ENCODE measurements at places on chromosomes 2 and 18.

GRCh38 chr2:138534791-138535190, 33.2 kb downstream of the SPOPL start:
- no peak for DNase-seq

- DNase-seq = no peak
Observed at GRCh38 chr2:77813599-77813998, 291.4 kb upstream of the LRRTM4 start.

DNA sequence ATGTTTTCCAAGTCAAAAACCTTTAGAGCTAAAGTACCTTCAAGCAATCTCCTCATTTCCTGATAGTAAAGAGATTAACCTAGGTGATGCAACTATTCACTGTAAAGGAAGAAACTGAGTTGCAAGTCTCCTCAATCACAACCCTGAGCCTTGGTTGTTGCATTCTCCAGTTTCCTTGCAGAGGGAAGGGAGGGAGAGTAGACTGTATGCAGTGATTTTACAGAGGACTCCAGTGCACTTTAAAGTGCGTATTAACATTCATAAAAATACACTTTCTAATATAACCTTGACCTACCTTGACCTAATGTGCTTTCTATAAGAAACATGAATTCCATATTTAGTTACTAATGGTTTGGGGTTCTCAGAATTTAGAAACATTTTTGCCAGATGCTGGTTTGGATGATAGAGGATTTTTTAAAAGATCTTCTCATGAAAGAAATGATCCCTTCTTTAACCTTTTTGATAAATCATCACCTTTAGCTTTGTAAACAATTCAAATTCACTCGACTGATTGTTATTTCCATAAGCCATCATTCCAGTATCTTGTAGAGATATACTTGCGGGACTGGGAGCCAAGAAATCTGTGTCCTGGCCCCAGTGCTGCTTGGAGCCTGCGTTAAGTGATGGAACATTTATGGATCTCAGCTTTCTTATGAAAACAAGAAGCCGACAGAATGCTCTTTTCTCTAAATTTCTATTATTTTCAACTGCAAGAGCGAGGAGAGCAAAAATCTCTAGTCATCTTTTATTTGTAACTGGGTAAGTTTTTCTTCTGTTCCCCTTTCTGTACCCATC, 228.3 kb downstream of the ZNF521 start:
- no peak for DNase-seq

DNA sequence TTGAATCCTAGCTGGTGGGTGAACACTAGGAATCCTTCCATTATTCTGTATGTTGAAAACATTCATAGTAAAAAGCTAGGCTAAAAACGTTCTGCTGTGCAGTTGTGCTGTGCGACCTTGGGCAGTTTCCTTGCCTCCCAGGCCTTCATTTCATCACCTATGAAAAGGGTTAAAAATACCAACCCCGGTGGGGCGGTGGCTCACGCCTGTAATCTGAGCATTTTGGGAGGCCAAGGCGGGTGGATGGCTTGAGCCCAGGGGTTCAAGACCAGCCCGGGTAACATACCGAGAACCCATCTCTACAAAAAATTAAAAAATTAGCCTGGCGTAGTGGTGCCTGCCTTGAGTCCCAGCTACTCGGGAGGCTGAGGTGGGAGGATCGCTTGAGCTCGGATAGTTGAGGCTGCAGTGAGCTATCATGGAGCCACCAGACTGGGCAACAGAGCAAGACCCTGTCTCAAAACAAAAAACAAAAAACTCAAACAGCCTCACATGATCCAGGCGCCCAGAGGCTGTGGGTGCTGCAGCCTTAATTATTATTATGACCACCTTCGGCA, 2.9 kb upstream of the RRM2 start:
- DNase-seq = no peak

DNA sequence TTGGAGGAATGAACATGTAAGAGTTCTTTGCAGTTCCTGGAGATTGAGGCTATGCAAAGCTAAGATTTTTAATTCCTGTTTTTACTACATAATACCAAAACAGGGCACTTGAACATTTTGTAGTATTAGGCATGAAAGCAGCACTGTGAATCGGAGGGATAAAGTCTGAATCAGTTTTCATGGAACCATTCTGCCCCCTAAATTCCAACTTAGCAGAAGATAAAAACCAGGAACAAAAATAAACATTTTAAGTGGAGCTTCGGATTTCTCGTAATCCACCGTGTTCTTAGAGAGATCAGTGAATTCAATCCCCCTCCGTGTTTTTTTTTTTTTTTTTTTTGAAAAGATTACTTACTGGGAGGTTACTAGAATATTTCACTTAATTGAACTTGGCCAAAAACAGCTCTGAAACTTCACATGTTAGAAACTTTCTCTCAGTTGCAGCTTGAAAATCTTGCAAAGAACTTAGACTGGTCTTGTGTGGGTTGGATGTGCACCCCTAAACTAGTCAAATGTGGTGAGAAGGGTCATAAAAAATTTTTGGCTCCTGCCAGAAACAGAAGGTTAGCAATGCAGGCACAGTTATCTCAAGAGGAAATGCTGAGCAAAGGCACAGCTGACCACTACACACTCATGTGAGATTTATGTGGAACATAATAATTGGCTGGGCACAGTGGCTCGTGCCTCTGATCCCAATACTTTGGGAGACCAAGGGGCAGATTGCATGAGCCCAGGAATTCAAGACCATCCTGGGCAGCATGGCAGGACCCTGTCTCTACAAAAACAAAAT, 145.4 kb upstream of the RNF152 start:
- no peak for DNase-seq

DNA sequence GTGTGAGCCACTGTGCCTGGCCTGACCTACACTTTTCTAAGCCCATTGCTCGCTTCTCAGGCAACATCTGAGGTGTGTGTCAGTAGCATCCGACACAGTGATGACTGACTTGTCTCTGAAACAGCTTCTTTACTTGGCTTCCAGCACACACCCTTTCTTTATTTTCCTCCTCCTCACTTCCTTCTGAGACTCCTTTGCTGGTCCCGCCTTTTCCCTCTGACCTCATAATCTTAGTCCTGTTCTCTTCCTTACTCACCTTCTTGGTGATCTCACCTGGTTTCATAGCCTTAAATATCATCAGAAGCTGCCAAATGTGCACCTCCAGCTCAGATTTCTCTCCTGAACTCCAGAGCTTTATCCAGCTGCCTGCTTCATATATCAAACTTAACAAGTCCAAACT, 66.6 kb upstream of the PELI1 start:
- no peak for DNase-seq

DNA sequence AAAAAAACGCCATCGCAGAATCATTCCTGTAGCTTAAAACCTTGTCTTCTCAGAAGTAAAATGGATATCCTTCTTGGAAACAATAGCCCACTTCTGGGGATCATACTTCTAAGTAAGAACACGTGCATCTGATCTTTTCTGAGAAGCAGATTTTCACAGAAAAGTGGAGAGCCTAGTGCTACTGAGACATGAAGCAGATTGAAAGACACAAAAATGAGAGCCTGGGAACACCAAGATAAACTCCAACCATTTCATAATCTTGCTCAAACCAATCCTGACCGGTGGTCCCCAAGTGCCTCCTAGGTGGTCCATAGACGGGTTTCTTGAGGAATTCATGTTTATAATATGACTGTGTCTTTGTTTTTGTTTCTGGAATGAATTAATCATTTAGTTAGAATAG, 191.2 kb downstream of the IRS1 start:
- DNase-seq = peak; percentile 79

GRCh38 chr18:23238152-23238531, 102.9 kb downstream of the CABLES1 start:
- DNase-seq = no peak

GRCh38 chr2:30259827-30260679, 28.7 kb downstream of the LBH start:
- DNase-seq = no peak

DNA sequence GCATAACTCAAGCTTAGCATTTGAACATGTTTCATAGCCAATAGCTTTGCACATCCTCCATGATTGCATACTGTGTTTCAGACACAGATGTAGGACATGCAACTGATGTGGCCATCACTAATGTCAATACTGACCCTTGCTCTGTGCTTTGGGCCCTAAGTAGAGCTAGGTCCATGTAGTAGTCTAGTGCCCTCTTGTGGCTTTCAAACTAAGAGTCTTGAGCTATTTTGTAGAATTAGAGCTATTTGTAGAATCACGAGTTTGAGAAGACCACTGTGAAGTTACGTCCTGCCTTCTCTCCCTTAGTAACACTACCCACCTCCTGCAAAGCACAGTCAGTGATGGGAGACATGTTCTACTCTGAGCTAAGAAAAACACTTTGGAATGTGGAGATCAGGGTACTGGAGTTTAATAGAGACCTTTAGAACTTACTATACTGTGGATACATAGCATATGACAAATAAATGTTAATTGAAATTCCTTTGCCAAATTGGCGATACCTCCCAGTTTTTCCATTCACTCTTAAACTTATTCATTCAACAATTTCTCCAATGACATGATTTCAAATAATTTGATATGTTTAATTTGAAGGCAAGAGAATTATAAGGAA, 306.5 kb upstream of the TNP1 start:
- no peak for DNase-seq

DNA sequence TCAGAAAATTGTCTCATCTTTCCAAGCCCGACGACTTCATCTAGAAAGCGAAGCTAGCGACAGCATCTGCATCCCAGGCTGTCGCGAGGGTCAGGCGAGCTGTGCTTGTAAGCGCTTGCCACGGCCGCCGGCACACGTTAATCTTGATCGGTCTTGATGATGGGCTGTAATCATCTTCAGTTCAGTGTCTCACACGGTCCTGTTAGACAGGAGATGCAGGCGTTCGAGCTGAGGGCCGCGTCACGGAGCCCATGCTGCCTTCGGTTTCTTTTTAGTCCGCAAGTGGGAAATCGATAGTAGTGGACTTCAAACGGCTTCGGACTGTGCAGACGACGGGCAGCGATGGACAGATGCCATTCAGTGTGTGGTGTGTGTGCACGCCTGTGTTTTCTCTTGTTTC, 43.6 kb downstream of the ADI1 start:
- DNase-seq = no peak

- no peak for DNase-seq
Observed at GRCh38 chr2:45169339-45170190, 160.3 kb upstream of the SIX2 start.

DNA sequence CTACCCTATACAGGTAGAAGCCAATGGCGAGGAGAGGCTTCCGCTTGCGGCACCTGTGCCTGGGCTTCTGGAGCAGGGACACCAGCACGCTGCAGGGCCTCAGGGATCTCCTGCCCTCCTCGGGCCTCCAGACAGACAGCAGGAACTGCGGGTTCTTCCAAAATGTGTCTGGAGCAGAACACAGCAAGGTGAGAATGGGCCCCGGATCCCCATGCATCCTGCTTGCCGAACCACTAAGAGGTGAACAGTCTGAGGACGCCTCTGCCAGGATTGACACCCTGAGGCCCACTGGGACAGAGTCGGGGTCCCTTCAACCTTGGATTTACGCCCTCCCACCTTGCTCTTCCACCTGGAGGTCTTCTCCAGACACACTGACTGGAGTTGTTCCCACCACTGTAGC, 25.4 kb downstream of the CAPN14 start:
- no peak for DNase-seq

GRCh38 chr2:61117534-61117933, 44.5 kb upstream of the C2orf74 start:
- DNase-seq = no peak

- DNase-seq = no peak
Observed at GRCh38 chr2:207952564-207953345, 72.6 kb downstream of the PLEKHM3 start.

- no peak for DNase-seq
Observed at GRCh38 chr18:61582202-61582710, 249.0 kb downstream of the CDH20 start.

DNA sequence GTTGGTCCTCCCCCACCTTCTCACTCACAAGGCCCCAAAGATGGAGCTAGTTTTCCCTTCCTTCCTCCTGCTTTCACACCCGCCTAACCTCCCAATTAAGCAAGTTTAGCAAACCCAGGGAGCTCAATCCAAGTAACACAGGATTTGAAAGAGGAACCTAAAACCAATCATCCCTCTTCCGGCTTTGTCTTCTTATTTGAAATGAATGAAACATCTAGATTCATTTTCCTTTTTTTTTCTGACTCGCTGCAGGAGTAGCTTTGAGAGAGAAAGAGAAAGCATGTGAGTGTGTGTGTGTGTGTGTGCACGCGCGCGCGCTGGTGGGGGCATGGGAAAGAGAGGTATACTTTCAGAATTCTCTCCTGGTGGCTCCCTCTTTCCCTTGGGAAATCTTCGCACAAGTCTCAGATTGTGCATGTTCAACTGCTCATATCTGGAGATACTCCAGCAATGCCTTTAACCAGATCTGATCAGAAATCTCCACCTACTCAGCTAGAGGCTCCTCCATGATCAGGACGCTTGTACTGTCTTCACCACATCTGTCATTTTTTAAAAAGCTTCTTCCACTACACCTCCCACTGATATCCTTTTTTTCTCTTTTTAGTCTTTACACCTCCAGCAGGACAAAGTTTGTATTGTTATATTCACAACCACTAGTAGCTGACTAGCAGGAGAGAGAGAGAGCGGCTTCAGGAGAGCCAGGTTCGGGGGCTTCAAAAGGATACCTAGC, 1.7 kb downstream of the SLC8A1 start:
- no peak for DNase-seq

GRCh38 chr18:45430041-45430440, 185.2 kb upstream of the SLC14A2 start:
- DNase-seq = no peak

DNA sequence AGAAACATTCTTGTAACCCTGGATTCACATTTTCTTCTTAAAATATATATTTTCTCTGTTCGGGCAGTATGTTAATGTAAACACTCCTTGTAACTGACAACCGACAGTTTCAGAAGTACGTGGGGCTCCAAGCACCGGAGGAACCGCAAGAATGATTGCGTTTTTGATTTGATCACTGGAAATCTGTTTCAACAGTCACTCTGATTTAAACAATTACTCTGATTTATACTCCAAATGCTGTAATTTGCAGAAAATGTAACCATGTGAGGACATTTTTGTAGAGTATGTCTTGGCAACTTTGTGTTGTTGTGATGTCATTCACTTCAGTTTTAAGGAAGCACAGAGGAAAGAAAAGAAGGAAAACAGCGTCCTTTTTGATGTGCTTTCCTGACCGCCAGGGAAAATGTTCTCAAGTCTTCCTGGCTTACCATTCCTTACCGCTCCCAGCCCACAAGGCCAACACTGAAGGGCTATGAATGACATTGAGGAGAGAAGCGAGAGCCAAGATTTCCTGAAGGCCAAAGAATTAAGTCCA, 77.7 kb downstream of the APOB start:
- DNase-seq = no peak

GRCh38 chr2:21118302-21118920, 5.4 kb upstream of the TDRD15 start:
- DNase-seq = no peak

GRCh38 chr18:24187689-24188088, 48.8 kb downstream of the CABYR start:
- DNase-seq = no peak

DNA sequence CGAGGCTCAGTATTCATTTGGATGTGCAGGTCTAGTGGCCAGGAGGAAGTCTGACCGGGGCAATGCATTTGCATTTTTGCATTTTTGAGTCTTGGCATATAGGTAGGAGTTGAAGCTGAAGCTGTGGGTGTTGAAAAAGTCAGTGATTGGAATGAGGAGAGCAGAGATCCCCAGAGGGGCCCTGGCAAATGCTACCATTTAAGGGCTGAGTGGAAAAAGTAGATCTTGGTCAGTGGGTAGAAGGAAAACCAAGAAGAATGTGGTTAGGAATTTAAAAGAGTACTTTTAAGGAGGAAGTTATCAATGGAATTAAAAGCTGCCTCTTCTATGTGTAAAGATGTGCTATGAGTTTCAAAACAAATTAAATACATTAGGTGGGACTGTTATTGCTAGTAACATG, 143.0 kb downstream of the ZEB2 start:
- no peak for DNase-seq

- no peak for DNase-seq
Observed at GRCh38 chr2:109206569-109207146, 77.7 kb downstream of the SH3RF3 start.
